ENCODE measurements at places on chromosomes 3 and 15. TPM values are rescaled to one million over a fixed set of nuclear protein-coding genes. Genes with fewer than 3 reads are reported as not detected.

The ADAMTS9 gene
- 217 TPM for total RNA-seq

The KCNAB1 gene
- not detected for total RNA-seq

The GOLGA6L9 gene
- 4.9 TPM for total RNA-seq

The ALPK3 gene
- 54.5 TPM for total RNA-seq

The MAPK6 gene
- total RNA-seq: 56.4 TPM

The NDN gene
- 75.0 TPM for total RNA-seq

The GNAT1 gene
- total RNA-seq: not detected

The TRIM42 gene
- not detected for total RNA-seq

The HRG gene
- total RNA-seq: 0.13 TPM

The CHRD gene
- total RNA-seq: under 0.01 TPM

The PEX5L gene
- 0.07 TPM for total RNA-seq

The BNIP2 gene
- 113 TPM for total RNA-seq

The TM4SF4 gene
- not detected for total RNA-seq

The MCTP2 gene
- total RNA-seq: 6.3 TPM

The LRTM1 gene
- not detected for total RNA-seq

The CCR3 gene
- not detected for total RNA-seq

The VIPR1 gene
- total RNA-seq: 3.7 TPM

The ENTPD3 gene
- 0.21 TPM for total RNA-seq

The VPS18 gene
- 66.0 TPM for total RNA-seq

The SLC22A14 gene
- 0.58 TPM for total RNA-seq

The GOLGA6A gene
- total RNA-seq: not detected

The CPNE9 gene
- 0.27 TPM for total RNA-seq

The PRRT3 gene
- 2.1 TPM for total RNA-seq

The ABHD6 gene
- total RNA-seq: 7.7 TPM

The WNT7A gene
- total RNA-seq: 17.1 TPM

The FBN1 gene
- 35.9 TPM for total RNA-seq

The IGSF10 gene
- not detected for total RNA-seq

The SLC28A1 gene
- total RNA-seq: 0.17 TPM

The DPPA2 gene
- not detected for total RNA-seq

The ZNF80 gene
- not detected for total RNA-seq

The CCRL2 gene
- 0.48 TPM for total RNA-seq

The HES1 gene
- 45.2 TPM for total RNA-seq

The CIB2 gene
- 21.4 TPM for total RNA-seq

The RCN2 gene
- total RNA-seq: 119 TPM

The LRRC34 gene
- total RNA-seq: 4.1 TPM

The PLXND1 gene
- total RNA-seq: 103 TPM

The GMNC gene
- total RNA-seq: 0.38 TPM

The KBTBD13 gene
- total RNA-seq: not detected

Measured in kidney epithelial cell (primary cell).